HTR-8/SVneo (cell line): ENCODE measurements at places on chromosomes 3 and 15.

DNA sequence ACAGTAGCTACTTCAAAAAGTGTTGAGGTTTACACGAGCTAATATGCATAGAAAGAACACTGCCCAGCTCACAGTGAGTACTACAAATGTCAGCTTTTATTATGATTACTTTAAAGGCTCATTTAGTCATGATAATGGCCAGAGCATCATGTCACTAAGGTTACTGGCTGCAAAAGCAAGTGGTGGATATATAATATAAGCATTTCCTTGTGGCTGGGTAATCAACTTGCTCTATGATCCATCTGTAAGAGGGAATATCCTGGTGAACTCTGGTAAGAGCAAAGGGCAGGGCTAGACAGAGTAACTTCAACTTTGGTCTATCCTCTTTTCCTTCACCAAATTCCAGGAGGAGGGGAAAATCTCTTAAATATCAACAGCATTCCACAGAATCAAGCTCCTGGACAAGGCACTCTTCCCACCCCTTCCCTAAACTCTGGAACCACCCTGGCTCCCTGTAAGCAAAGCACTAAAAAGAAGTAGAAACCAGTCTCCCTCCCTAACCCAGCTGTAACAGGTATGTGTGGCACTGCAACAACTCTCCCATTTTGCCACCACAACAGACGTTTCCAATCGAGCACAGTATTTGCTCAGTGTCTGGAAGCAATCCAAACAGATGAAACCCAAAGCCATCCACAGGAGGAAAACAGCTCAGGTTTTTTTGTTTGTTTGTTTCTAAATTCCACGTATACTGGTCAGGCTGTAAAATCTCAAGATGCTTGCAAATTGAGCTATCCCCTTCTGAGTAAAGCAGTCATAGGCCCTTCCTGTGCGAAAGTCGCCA is 13.4 kb downstream of the B4GALT4 start:
- no peak for DNase-seq

DNA sequence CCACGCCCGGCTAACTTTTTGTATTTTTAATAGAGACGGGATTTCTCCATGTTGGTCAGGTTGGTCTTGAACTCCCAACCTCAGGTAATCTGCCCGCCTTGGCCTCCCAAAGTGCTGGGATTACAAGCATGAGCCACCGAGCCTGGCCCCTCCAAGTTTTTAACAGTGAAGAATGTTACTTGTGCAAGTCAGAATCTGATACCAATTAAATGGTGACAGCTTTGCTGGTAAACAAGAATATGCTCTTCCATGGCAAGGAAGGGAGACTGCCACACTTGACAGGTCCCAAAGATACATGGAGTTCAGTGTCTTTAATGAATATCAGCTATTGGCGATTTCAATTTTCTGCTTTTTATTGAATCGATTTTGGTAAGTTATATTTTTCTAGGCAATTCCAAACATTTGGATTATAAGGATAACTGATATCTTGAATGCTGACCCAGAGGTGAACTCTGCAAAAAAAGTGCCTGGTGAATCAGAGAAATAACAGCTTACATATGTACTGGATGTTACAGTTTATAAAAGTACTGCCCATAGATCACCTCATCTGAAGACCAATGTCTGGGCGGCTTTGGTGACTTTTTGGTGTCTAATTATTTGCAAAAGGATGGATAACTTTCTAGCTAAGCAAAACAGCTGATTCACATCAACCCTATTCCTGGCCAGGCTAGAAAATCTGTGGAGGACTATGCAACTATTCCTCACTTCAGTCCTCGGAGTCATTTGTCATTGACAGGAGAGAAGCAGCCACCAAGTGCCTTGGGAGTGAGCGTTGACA is 1.2 kb downstream of the PARP16 start:
- no peak for DNase-seq

DNA sequence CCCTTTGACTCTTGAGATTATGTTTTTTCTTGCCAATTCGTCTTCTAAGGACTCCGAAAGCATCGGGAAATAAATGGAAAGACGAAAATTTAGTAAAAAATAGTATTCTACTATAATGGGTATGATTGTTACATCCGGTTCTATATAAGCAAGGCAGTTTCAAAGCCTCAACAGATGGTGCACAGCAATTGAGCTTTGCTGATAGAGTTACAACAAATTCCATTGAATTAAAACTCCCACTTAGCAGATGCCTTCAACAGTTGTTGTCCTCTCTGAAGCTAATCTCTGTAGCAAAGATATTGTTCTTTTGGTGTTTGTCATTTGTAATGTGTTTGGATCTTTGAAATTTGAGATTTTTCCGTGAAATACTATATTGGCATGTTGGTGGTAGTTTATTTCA is 16.1 kb upstream of the GHSR start:
- no peak for DNase-seq

DNA sequence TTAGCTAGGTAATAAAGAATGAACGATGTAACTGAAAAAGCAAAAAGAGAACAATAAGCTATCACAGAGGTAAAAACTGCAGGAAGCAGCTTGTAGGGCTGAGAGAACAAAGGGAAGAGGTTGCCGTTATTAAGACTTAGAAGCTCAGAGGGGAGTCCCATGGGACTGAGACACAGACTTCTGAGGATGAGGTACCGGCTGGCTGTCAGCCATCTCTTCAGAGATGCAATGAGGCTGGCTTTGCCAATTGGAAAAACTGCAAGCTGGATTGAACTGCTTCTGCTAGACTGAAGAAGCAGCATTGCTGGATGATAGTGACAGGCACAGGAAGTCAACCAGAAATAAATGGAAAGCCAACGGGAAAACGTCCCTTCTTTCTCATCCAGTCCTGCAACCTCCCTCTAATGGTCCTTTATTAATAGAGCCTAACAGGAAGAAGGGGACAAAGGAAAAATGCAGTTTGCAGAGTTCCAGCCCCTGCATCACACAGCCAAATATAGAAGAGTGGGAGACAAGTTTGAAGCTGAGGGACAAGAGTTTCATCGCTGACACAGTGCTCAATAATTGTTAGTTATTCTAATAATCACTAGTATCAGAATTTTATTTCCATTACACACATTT is 21.1 kb upstream of the KLHL6 start:
- no peak for DNase-seq

DNA sequence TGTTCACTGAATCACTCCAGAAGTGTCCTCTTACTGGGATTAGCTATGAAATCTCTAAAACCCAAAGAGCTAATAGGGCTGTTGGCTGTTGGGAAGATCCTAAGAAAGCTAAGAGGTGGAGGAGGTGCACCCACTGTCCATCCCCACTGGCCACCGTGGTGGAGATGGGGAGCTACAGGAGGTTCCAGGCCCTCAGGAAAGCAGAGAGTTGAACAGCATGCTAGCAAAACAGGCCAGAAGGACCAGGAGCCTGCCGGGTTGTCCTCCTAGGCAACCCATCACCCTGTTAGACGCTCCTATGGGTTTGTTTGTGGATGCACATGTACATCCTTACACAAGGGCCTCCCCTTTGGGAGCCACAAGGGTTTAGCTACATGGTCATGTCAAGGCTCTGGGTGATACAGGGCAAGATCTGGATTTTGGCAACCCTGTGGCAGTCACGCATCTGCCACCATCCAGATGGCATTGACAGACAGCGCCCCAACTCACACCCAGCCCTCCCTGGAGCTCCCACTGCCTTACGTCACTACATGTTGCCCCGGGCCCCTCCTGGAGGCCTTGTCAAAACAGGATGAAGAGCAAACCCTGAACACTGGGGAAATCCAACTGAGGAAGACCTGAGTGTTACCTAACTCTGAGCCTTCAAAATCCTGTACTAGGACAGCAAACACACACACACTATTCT is 208.1 kb downstream of the SLCO3A1 start:
- no peak for DNase-seq
